ENCODE measurements at places on chromosomes 11 and 22.
A peak's percentile ranks its signal among the peaks of the same experiment; 100 is the strongest.

GRCh38 chr11:2210366-2211112 lies 38.9 kb upstream of the TH start:
- DNase-seq: no peak

GRCh38 chr22:36257948-36258670 lies 5.2 kb downstream of the APOL1 start:
- DNase-seq: no peak

GRCh38 chr11:85310479-85310878 lies 316.7 kb downstream of the DLG2 start:
- DNase-seq: no peak

- no peak for DNase-seq
Observed at GRCh38 chr22:24526191-24526590, 28.7 kb downstream of the GUCD1 start.

DNA sequence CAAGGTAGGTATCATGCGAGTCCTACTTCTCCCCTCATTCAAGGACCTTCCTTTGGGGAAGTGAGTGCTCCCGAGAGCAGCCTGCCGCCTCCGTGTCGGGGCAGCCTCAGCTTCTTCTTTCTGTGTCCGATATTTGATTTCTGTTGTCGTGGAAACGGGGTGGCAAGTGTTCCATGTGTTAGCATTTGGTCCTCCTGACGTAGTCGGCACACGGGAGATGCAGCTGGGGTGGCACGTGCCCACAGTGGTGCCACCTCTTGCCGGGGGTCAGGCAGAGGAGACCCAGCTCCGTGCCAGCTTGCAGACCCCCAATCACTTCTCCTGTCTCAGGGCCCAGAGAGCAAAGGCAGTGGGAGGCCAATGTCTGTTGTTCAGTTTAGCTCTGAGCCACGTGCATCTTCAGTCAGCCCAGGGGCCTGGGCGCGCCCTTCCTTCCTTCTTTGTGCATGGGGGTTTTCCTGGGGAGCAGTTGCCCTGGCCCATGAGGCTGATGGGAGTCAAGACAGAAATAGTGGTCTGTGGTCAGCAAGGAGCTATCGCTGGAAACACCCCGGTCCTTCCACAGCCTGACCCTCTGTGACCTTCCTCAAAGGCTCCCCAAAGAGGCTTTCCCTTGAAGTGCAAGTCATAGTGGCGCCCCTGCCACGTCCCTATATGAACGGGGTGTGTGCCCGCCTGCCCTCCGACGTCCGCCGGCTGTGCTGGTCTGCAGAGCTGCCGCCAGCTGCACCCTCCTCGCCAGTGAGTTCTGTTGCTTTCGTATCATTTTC lies 44.5 kb downstream of the PARVB start:
- DNase-seq: peak; percentile 86

DNA sequence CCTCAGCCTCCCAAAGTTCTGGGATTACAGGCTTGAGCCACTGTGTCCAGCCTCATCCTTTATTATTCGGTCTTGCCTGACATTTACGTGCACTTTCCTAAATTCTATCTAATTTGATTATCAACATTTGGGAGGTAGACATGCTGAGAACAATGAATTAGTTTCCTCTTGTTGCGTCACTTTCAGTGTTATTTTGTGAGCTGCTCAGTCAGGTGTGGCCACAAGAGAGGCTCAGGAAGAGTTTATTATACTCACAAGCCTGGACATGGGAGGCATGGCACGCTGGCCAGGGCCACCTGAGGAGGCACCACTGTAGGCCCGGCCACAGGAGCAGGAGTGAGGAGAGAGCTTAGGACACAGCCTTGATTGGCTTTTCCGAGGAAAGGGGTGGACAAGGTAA lies 59.7 kb upstream of the RBFOX2 start:
- no peak for DNase-seq

- DNase-seq: peak; percentile 88
Observed at GRCh38 chr11:35313066-35313759, 106.1 kb downstream of the SLC1A2 start.

DNA sequence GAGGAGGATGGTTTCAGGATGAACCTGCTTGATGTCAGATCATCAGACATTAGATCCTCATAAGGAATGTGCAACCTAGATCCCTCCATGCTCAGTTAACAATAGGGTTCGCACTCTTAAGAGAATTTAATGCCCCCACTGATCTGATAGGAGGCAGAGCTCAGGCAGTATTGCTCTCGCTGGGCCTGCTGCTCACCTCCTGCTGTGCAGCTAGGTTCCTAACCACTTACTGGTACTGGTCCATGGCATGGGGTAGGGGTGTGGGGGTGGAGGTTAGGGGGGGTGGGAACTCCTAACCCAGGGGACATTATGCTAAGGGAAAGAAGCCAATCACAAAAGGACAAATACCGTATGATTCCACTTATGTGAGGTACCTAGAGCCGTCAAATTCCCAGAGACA lies 256.5 kb downstream of the TENM4 start:
- DNase-seq: no peak

DNA sequence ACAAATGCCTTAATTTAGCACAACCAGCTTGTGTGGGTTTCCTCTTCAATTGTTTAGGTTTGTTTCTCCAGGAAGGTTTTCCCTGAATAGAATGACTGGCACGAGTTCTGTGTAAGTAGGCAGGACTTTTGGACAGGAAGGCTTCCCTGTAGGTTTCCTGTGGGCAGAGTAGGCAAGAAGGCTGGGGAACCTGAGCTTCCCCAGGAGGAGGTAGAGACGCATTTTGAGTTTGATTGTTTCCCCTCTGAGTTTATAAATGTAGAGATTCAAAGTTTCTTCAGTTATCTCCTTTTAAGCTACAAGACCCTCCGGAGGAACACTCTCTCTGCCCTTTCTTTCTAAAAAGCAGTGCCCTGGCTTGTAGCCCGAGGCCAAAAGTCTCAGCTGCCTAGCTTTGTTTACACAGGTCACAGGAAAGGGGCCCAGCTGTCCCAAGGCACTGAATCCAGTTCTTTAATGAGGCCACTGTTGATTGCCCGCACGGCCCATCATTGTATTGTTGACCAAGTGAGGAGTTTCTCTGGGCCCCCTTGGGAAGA lies 66.6 kb upstream of the RDX start:
- no peak for DNase-seq

DNA sequence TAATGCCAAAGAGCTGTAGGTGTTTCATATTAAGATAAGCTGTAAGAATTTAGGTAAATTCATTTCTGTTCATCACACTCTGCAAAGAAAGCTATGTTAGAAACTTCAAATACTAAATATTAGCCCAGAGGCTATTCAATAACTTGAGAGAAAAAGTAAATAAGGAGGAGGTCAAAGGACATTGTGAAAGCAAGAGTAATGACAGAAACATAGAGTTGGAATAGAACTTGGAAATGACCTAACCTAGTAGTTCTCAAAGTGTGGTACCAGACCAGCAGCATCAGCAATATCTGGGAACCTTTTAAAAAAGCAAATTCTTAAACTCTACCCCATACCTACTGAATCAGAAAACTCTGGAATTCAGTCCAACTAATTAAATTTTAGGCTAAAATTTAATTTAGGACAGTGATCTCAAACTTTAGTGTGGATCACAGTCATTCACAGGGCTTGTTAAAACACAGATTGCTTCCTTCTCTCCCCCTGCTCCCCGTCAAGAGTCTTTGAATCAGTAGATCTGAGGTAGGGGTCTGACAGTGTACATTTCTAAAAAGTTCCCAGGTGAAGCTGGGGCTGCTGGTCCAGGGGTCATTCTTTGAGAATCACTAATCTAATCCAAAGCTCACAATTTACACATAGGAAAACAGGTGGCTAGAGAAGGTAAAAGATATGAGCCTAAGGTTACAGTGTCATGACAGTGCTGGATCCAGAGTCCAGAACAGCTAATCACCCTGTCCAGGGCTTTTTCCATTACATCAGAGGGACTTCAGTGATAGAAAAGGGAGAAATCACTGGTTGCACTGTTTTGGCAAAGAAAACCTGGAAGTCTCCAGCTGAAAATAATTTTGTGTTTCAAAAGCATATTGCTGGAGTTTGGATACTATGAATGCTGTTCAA lies 241.1 kb downstream of the SOX6 start:
- no peak for DNase-seq

DNA sequence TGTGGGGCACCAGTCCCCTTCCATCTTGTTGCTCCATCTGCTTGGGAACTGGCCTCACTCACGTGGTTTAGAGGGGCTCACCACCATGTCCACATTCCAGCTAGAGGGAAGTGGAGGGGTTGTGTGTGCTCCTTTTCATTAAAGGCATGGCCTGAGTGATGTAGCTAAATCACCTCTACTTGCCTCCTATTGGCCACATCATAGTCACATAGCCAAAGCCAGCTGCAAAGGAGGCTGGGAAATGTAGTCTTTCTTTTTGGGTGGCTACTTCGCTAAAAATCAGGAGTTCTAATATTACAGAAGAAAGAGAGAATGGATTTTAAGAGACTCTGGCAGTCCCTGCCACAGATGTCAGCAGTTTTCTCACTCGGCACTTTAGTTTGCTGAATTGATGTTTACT lies 63.0 kb upstream of the ALX4 start:
- no peak for DNase-seq

DNA sequence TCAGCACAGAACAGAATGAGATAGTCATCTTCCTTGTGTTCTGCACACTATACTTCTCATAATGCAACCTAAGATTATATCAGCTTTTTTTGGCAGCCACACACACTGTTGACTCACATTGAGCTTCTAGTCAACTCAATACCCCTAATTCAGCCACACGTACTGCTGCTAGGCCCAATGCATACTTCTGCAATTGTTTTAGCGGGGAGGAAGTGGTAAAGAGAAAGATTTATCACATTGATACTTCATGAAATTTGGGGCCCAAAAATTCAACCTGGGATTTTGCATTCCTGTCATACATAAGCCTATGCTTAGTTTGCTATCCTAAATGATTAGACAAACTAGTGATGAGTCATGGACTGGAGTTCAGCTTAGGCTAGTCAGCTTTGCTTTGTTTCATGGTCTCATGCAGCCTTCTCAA lies 8.6 kb upstream of the UPB1 start:
- peak; percentile 68 for DNase-seq

DNA sequence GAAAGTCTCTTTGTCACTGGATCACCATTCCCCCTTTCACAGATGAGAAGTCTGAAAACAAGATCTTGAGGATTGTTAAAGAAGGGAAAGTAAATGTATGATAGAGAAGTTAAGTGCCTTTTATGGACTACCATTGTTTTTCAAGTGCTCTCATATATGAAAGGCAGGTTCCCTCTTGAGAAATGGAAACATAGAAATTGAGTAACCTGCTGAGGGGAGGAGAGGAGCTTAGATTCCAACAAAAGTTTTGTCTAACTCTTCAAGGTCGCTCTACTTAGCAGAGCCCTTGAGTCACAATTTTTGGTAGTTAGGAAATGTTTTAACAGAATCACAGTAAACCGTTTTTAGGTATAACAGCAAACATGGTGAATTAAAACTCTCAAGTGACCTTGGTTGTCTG lies 80.1 kb downstream of the SVIP start:
- DNase-seq: no peak

- DNase-seq: no peak
Observed at GRCh38 chr11:96307776-96308140, 35.2 kb downstream of the MAML2 start.

DNA sequence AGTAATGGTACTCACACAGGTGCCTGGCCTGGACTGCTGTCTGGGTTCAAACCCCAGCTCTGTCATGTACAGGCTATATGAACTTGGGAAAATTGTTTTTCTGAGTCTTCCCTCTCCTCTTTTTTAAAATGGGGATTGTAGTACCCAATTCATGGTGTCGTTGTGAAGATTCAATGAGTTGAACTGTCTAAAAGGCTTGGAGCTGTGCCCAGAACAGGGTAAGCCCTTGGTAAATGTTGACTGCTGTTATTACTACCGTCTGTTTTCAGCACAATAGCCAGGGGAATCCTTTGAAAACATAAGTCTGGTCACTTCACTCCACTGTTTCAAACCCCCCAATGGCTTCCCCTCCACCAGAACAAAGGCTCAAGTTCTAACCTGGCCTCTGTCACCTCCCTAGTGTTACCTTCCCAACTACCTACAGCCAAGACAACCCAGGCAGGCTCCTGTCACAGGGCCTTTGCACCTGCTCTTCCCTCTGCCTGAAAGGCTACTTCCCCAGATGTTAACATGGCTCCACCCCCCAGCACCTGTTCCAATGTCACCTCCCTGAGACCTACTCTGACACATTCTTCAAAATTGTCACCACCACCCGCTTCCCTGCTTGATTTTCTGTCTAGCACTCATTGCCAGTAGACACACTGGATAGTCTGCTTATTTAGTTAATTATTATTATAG lies 152.8 kb downstream of the CHST1 start:
- no peak for DNase-seq

DNA sequence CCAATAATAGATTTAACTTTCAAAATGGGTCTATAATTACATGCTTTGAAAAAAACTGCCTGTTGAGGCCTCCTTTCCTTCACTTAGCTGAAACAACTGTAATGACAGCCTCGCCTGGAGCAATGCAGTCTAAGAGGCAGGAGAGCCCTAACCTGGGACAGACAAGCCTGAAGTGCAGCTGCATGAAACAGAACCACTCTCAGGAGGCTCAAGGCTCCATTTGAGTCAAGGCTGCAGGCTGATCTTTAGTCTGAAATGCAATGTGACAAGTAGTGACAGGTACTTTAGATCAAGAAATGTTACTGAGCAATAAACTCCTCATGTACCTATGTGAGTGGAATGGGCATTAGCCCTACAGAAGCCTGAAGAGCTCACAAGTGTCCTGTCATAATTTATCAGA lies 414.0 kb upstream of the LUZP2 start:
- DNase-seq: no peak

- DNase-seq: peak; percentile 68
Observed at GRCh38 chr22:26587991-26588613, 1.8 kb downstream of the TPST2 start.

- DNase-seq: no peak
Observed at GRCh38 chr11:19555266-19555665, 157.4 kb upstream of the NAV2 start.

DNA sequence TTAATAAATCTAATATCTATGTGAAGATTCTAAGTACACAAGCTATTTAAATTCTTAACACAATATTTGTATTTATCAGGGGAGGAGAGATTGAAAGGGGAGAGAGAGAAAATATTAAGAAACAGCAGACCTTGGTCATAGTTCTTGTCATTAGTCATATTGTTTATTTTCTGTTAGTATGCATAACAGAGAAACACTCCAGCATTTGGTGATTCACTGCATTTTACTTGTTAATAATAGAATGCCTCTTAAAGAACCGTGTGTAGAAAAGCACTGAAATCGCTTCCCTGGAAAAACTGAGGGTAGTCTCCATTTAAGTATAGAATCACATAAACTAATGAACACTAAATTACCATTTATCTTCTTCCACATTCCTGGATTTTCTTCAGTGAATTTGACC lies 122.7 kb upstream of the TRPC6 start:
- DNase-seq: no peak

- DNase-seq: no peak
Observed at GRCh38 chr22:32622004-32622743, 147.6 kb downstream of the FBXO7 start.

All from suppressor macrophage treated with lipopolysaccharide for 4 hours (primary cell).